Nucleus accumbens (tissue), 56 donors: ENCODE measurements at places on chromosomes 5 and 9.

- no peak for DNase-seq
Observed at GRCh38 chr5:179061025-179061424, 852 bp downstream of the ZNF354C start.

- DNase-seq = no peak
Observed at GRCh38 chr5:34680896-34681295, 24.8 kb downstream of the RAI14 start.

DNA sequence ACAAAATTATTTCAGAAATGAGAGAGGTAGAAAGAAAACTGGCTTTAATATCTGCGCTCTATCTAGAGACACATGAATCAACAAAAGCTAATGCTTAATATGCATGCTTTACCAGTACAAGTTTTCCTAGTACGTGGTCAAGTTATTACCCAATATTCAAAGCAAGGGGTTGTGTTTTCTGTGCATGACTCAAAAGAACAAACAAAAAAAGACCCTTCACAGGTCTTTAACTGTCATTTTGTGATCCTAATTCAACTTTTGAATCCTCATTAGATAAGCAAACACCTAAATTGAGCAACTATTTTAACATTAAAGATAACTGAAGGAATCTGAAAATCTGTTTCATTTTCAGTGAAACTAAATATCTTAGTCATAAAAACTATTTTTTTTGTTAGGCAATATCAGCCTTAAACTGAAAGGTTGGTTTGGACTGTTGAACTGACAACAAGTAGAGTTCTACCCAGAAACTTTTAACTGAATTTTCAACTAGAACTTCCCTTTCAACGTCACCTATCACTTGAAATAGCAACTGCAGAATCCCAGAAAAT, 12.5 kb downstream of the ST8SIA4 start:
- DNase-seq = no peak

DNA sequence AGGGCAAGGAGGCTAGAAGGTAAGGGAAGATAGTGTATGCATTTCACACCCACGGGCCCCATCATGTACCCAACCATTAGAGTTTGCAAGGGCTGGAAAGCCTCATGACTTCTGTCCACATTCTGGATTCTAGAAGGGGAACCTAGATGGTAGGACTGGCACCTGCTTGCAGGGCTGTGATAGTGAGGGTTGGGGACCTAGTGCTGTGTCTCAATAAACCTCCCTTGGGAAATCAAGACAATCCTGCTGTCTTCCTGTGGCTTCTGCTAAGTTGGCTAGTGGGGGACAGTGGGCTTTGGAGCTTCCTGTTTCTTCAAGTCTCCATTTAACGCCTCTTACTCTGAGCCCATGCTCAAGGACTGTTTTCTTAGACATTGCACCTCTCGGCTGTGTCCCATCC, 43.6 kb upstream of the SYNPO start:
- DNase-seq = no peak

- no peak for DNase-seq
Observed at GRCh38 chr5:168214886-168215285, 76.6 kb upstream of the WWC1 start.

GRCh38 chr5:178569485-178569884, 20.7 kb downstream of the COL23A1 start:
- no peak for DNase-seq

DNA sequence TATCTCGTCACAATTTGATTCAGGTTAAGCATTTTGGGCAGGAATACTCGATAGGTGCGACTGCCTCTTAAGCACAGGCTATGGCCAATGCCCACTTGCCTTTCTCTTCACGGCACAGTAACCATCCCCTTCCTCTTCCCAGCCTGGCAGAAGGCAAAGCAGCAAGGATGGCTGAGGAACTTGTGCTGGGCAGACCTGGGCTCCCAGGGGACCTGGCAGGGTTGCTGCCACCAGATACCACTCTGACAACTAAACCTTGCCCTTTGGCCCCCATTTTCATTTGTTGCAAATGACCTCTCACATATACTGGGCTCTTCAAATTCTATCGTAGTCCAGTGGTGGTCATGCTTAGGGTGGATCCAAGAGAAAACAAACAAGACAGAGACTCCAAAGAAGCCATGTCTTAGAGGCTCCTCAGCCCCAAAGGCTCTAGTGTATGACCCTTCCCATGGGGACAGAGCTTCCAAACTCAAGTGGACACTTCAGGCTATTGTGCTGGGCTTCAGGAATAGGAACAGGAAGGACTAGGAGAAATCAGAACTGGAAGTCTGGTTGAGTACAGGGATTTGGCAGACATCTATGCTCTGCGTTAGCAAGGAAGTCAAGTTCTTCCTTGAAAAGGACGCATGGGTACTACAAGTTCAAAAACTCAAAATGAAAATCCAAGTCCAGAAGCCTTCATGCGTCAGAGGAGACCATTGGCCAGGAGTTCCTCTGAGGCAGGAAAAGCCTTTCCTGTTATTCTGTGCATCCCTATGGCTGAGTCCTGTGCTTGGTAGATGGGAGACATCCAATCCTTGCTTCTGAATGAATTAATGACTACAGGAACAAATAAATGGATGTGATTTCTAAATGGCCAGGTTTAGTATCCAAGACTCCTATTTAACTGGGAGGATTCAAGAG, 64.6 kb upstream of the PLPP1 start:
- DNase-seq = no peak

DNA sequence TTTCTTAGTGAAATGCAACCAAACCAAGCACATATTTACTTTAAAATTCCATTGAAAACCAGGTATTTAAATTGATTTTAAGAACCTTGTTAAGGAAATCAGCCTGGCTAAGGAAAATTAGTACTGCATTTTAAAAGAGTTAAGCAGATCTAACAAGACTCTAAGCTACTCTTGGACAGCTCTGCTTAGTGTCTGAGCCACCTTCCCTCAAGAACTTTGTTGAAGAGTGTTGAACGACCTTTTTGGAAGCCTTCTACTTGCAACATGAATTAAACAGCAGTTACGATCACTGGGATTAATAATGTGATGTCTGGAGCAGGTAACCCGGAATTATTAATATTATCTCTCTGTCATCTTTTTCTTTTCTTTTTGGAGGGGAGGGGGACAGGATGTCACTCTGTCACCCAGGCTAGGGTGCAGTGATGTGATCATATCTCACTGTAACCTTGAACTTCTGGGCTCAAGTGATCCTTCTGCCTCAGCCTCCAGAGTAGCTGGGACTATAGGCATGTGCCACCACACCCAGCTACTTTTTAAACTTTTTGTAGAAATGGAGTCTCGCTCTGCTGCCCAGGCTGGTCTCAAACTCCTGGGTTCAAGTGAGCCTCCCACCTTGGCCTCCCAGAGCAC, 74.7 kb downstream of the ANKRD55 start:
- no peak for DNase-seq

DNA sequence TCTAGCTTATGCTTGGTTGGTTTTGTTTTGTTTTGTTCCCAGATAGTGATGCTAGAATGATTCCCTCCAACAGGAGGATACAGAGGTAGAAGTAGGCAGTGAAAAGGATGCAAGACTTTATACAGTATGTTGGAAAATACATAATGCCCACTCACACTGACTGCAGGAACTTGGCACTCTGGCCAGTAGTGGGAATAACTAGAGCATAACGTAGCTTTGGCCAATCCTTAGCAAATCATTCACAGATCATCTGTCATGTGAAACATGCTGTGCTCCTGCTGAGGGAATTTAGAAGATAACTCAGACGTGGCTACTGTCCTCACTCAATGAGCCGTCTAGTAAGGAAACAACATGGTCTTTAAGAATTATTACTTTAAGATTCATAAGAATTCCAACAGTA, 13.5 kb downstream of the CFAP90 start:
- DNase-seq = no peak

DNA sequence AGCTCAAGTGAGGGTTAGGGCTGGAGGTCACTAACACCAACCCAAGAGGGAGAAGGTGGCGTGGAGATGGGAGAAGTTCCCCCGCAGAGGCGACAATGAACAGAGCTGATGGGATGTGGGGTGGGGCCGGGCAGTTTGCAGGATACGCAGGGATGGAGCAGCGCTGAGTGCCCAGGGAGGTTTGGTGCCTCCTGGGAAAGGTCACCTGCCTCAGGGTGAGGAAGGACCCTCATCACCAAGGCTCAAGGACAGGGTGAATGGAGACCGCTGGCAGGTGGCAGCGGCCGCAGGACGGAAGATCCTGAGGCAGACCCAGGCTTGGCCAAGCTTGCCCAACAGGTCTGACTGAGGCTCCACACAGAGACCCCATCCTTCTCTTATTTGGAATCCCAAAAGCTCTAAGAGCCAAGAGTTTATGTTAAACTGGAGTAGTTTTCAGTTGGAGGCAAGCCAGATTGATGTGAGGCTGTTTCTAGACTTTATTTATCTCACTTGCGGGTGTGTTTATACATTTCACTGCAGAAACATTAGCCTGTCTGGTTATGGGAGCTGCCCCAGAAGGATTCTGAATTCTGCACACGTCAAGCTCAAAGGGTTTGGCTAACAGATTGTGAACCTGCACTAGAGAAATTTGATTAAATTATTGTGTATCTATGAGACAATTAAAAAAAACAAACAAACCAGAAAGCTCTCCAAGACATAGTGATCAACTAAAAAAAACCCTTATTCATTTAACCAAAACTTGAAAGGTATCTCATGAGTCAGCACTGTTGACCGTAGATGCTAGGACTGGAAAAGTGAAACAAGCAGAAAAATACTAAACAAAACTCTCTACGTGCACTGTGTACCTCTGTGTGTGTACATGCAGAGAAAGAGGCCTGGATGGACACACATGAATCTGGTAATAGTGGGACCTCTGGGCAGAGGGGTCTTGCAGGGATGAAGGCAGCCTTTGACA, 146.2 kb upstream of the PHYKPL start:
- no peak for DNase-seq

DNA sequence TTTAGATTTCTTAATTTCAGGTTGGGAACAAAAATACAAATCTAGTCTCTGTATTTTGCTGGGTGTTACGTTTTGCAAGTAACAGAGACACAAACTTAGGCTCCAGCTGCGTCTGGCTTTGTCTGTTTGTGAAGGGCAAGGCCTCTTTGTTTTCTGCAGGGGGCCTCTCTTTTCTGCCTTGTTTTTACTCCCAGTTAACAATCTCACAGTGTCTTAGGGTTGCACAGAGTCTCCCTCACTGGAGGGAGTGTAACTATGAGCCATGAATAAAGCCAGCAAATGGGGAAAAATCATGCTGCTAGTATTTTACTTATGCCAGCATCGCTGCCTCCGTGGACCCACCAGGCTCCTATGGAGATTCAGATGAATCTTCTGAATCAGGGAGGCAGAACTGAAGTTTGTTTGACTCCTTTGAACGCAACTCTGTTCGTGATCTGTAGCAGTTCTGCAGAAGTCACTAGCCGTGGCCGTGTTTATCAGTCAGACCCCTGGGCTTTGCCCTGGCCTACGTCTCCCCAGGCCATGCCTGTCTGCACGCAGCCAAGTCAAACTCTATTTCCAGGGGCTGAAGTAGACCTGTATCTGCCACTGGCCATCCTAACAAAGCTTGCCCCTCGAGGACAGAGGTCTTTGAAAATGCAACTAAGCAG, 77.2 kb downstream of the ATP10B start:
- DNase-seq = peak; percentile 42

DNA sequence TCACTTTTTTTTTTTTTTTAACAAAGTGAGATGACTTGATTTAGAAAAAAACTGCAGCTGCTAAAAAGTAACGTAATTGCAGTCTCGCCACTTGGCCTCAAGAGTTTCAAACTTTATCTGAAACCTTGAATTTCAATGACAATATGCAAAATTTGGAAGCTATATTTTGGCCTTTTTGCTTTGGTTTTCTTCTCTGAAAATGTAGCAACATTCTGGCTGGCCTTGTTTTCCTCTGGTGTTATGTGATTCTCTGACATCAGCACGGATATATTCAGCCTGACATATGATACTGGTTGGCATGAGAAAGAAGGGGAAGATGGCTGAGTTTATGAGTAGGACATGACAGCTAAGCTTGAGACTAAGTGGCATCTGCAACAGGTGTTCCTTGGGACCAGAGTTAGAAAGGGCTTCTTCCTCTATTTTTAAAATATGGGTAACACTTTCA, 136.5 kb downstream of the MEF2C start:
- no peak for DNase-seq

- no peak for DNase-seq
Observed at GRCh38 chr5:1511651-1512540, 11.9 kb downstream of the LPCAT1 start.

DNA sequence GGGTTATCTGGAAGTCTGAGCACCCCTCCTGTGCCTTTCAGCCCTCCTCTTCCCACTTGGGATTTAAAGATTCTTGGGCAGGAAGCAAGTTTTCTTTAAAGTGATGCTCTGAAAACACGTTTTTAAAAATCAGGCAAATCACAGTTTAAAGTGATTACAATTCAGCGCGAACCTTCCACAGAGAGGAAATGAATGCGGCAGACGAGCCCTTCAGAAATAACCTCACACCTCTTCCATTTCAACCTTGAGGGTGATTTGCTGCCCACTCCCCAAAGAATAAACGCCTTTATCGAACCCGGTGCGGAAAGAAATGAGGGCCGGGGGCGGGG, 2.3 kb upstream of the EFNA5 start:
- no peak for DNase-seq

- DNase-seq = no peak
Observed at GRCh38 chr5:155897761-155898160, 429.2 kb upstream of the SGCD start.

DNA sequence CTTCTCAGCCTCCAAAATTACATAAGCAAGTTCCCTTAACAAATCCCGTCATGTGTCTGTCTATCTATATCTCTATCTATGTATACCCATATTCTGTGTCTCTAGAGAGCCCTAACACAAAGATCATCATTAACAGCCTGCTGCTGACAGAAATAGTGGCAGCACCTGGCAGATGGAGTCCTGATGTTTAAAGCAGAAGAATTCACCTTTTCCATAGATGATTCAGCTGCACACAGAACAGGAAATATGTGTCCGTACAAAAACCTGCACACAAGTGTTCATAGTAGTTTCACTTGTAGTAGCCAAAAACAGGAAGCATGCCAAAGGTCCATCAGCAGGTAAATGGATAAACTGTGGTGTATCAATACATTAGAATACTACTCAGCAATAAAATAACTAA, 45.0 kb upstream of the ACO1 start:
- no peak for DNase-seq

GRCh38 chr9:91282292-91282691, 79.4 kb downstream of the AUH start:
- no peak for DNase-seq

GRCh38 chr5:66655395-66656324, 59.5 kb downstream of the MAST4 start:
- no peak for DNase-seq

DNA sequence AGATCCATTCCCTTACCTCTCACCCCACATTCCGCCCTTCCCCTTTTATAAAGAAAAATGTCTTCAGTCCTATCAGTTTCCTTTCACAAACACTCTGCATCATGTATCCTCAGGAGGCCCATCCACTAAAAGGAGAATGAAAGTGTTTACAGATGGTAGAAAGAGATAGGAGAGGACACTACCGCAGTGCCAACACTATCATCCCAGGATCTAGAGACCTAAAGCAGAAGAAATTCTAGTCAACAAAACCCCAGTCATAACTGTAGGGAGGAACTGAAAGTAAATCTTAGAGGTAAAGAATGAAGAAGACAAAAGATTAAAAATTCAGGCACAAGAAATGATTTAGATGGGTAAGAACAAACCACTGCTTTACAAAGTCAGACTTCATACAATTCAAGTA, 114.1 kb downstream of the MLLT3 start:
- DNase-seq = no peak

GRCh38 chr5:32522429-32523143, 62.8 kb upstream of the SUB1 start:
- no peak for DNase-seq

GRCh38 chr9:78363221-78363620, 66.3 kb downstream of the PSAT1 start:
- DNase-seq = no peak

- no peak for DNase-seq
Observed at GRCh38 chr5:55160493-55161209, 680 bp downstream of the GPX8 start.

- DNase-seq = no peak
Observed at GRCh38 chr5:155459889-155460500, 446.4 kb downstream of the KIF4B start.
